ENCODE measurements at places on chromosomes 7 and 10. TPM values are rescaled to one million over a fixed set of nuclear protein-coding genes. Genes with fewer than 3 reads are reported as not detected.

DNA sequence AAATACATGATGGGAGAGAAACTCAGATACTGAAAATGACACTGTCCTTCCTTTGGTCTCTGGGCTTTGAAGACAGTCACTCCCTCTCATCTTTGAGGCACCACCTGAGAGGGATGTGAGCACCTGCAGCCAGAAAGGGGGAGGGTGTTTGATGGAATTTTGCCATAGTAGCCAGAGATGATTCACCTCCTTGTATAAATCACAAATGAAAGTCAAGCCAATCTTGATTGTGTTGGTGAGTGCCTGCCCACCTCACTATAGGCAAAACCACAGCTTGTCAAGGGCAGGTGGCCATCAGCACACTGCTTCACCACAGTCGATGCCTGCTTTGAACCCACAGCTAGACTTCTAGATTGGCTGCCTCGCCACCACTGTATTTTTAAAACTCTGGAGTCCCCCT lies 48.2 kb downstream of the PON1 start:
- DNase-seq, result peak; percentile 64

DNA sequence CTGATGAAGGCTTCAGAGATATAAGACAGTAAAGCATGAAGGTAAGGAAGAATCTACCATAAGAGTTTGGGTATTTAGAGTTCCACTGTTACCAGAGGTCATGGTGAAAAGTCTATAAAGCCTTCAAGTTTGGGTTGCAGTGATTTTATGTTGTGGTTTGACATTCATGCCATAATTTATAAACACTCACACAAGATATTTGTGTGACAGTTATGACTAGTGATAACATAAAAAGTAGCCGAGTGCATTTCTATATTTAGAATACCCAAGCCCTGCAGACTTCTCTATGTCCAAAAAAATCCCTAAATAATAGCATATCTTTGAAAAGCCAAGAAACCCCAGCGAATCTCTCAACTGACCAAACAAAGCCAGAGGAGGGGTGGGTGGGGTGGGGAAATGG lies 229.9 kb downstream of the CXCL12 start:
- no peak for DNase-seq

- DNase-seq, result no peak
Measured at GRCh38 chr10:123136806-123137642, 1.3 kb downstream of the HMX3 start.

DNA sequence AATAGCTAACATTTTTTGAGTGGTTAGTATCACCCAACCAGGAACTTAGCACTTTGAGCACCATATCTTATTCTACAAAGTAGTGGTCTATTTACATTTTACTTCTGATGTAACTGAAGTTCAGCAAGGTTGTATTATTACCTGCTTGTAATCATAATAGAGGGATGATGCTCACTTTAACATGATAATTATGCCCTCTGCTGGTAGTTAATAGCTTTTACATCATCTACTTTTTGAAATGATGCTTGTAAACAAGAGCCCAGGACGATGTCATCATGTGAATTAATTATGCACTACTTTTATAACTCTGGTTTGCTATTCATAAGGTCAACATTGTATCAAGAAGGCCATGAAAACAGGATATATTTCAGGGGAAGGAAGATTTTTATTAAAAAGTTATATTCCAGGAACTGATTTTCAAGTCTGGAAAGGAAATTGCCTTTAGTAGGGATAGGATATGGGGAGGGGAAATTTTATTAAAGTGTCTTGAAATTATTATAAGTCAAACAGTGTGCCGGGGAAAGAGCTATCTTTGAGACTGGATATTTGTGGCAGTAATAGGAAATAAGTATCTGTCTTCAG lies 80.3 kb upstream of the SCIN start:
- DNase-seq, result peak; percentile 35

- DNase-seq, result no peak
Measured at GRCh38 chr7:99393355-99394187, 14.8 kb downstream of the PDAP1 start.

GRCh38 chr10:53209944-53210611 lies 437.5 kb upstream of the MBL2 start:
- DNase-seq, result peak; percentile 49

- no peak for DNase-seq
Measured at GRCh38 chr10:77622889-77623291, 14.7 kb downstream of the KCNMA1 start.

- DNase-seq, result no peak
Measured at GRCh38 chr7:111239437-111239836, 148.5 kb downstream of the LRRN3 start.

DNA sequence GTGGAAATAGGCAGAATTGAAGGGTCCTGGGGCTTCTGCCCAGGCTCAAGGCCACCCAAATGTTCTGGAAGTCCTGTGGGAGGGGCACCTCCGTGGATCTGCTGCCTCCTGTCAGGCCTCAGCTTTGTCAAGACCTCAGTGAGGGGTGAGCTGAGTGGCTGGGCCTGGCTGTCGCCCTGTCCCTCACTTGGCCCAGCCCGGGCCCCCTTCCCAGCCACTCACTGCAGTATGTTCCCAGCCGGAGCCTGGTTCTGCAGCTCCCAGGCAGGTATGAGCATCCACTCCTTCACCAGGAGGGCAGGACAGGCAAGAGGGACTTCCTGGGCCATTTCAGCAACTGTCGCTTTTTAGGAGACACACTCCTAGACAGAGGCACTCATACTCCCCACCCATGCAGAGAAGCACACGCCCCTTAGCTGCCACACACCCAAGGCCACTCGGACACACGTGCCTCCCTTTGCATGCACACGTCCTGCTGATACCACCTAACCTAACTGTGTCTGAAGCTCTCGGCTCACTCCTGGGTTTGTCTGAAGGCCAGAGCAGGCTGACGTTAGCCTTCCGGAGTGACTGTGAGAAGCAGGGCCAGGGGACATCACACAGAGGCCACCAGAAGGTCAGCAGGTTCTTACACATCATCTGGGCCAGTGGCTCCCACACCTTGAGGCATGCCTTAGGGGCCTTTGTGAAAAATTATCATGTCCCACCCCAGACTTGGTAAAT lies 72.2 kb upstream of the COL13A1 start:
- no peak for DNase-seq

DNA sequence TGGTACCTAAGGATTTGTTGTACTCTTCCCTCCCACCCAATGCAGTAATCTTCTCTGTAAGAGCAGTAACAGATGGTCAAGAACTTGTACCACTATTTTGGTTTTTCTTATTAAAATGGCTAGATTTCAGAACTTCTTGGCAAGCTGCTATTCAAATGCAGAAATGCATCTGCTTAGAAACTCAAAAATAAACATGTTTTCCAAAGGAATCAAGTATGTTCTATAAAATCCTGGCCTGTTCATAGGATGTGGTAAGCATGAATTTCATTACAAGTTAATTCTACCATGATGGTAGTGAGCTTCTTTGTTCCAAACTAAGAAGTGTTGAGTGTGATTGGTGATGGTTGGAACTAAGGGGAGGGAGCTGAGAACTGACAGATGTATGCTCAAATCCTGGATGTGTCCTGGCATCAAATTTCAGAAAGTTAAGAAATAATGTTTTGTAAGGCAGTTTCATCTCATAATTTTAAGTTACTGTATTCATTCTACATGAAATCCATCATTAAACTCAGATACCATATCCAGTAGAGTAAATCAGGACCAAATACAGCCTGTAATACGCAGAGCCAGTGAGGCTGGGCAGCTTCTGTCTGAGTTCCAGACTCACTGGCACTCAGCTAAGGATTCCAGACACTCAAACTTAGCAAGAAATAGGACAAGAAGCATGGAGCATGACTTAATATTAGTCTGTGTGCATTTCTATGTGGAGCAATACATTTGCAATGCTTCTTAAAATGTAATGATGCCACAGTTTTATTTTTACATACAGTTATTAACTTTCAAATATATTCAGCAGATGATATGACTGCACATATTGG lies 119.6 kb downstream of the TES start:
- no peak for DNase-seq

- DNase-seq, result no peak
Measured at GRCh38 chr10:28147706-28148105, 148.8 kb upstream of the ODAD2 start.

GRCh38 chr7:75920431-75921161 lies 5.6 kb downstream of the POR start:
- DNase-seq, result no peak

GRCh38 chr7:140657891-140658290 lies 14.9 kb upstream of the ADCK2 start:
- DNase-seq, result no peak

GRCh38 chr7:48259463-48260280 lies 88.4 kb downstream of the ABCA13 start:
- DNase-seq, result no peak

- DNase-seq, result no peak
Measured at GRCh38 chr7:132901241-132901640, 180.6 kb downstream of the CHCHD3 start.

- DNase-seq, result no peak
Measured at GRCh38 chr7:30681815-30682211, 443 bp downstream of the CRHR2 start.

DNA sequence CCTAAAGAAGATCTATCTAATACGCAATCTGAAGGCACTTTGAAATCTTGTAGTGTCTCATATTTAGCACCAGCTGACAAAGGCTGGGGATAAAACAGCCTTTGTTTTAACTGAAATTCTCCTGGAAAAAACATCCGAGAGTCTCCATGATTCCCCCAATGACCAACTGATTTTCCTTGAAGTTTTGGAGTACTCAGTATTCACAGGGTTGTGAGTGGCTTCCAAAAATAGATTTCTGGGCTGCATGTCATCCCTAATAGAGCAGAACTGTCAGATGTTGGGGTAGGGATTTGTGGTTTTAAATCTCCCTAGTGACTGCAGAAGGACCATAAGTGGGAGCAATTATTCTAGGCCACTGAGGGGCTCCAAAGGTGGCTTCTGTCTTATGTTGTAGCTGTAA lies 206.4 kb downstream of the TAX1BP1 start:
- DNase-seq, result no peak

GRCh38 chr7:55413442-55413841 lies 48.3 kb downstream of the LANCL2 start:
- no peak for DNase-seq

TMEM176A gene
- not detected for total RNA-seq

PALD1 gene
- 0.12 TPM for total RNA-seq

KAZALD1 gene
- 6.7 TPM for total RNA-seq

TRIM73 gene
- total RNA-seq, result 3.7 TPM

MACROH2A2 gene
- total RNA-seq, result 17.6 TPM

CFAP58 gene
- total RNA-seq, result 1.1 TPM

Data from MCF 10A (cell line).